Type B pancreatic cell (in vitro differentiated cells): ENCODE measurements at places on chromosomes 1 and 21.
A peak's percentile ranks its signal among the peaks of the same experiment; 100 is the strongest.

- no peak overlapping the region for H3K4me3 ChIP-seq
- H3K27me3 ChIP-seq, result no peaks in the 10 kb centered on the region
- no peaks in the 10 kb centered on the region for H3K4me1 ChIP-seq
- no peak for DNase-seq
- no peak overlapping the region for H3K27ac ChIP-seq
- no peaks in the 10 kb centered on the region for H3K36me3 ChIP-seq
These were observed 329.4 kb downstream of the AGBL4 start for GRCh38 chr1:49694251-49694827.

GRCh38 chr1:155504207-155504606 is 58.4 kb downstream of the ASH1L start:
- H3K27me3 ChIP-seq, result no peaks in the 10 kb centered on the region
- H3K27ac ChIP-seq, result no peak overlapping the region

- no peaks in the 10 kb centered on the region for H3K36me3 ChIP-seq
- no peak overlapping the region for H3K27ac ChIP-seq
- H3K4me3 ChIP-seq, result no peak overlapping the region
- peaks cover 11% of the 10 kb centered on the region for H3K4me1 ChIP-seq
These were observed 408.8 kb upstream of the DAB1 start for GRCh38 chr1:57832612-57833011.

GRCh38 chr21:27734146-27734545 is 767.3 kb upstream of the ADAMTS5 start:
- no peaks in the 10 kb centered on the region for H3K4me1 ChIP-seq
- H3K36me3 ChIP-seq, result no peaks in the 10 kb centered on the region
- H3K27ac ChIP-seq, result no peak overlapping the region
- no peak overlapping the region for H3K4me3 ChIP-seq

DNA sequence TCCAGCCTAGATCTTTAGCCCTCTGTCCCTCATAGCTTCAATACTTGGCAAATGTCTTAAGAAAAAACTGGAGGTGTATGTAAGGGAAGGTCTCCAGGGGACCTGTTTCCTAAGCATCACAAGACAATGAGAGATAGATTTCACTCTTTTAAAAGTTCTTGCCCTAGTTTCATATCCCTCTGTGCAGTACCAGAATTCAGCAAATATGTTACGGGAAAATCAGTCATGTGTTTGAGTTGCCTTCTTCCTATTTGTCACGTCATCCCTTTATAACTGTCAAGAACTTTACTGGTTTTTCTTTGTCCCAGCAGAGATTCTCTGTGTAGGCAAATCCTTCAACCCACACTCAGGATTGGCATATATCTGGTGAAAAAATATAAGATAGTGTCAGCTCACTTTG is 32.3 kb downstream of the DNASE2B start:
- H3K4me3 ChIP-seq, result no peak overlapping the region
- H3K36me3 ChIP-seq, result peaks cover 11% of the 10 kb centered on the region
- no peaks in the 10 kb centered on the region for H3K27me3 ChIP-seq
- H3K27ac ChIP-seq, result no peak overlapping the region
- DNase-seq, result no peak
- H3K4me1 ChIP-seq, result peaks cover 8% of the 10 kb centered on the region

DNA sequence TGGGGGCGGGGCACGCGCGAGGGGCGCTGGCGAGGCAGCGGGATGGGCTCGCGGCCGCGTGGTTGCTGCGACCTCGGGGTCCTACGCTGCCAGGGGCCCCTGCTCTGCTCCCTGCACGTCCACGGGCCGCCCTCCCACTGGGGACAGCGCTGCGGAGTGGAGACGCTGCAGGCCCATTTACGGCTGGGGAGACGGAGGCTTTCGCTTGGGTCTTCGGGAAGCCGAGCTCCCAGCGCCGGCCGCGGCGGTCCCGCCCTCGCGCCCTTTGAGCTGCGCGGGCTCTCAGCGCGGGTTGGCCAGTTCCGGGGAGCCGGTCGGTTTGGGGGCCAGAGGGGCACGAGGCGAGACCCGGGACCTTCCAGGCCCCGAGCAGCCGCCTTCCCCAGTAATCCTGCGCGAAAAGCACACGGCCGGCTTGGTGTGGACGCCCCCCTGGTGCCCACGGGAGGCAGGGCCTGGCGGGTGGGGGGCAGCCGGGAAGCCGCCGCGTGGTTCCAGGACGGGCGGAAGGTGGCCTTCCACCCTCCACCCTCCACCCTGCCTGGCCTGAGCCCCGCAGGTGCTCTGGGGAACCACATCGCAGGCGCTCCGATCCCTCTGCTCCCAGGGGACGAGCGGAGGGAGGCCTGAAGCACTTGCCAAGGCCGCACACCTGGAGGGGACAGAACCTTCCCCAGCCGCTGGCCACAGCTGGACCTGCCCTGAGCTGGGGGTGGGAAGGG is 570 bp upstream of the PEX10 start:
- no peak for DNase-seq
- no peak overlapping the region for H3K27ac ChIP-seq
- peaks cover 12% of the 10 kb centered on the region for H3K27me3 ChIP-seq
- H3K4me3 ChIP-seq, result peak overlapping the region; percentile 89
- H3K4me1 ChIP-seq, result peaks cover 8% of the 10 kb centered on the region

- DNase-seq, result no peak
- no peaks in the 10 kb centered on the region for H3K36me3 ChIP-seq
- H3K4me1 ChIP-seq, result no peaks in the 10 kb centered on the region
- H3K27ac ChIP-seq, result no peak overlapping the region
- no peaks in the 10 kb centered on the region for H3K27me3 ChIP-seq
These were observed 143.5 kb upstream of the GORAB start for GRCh38 chr1:170388489-170388888.

- H3K4me3 ChIP-seq, result no peak overlapping the region
- H3K4me1 ChIP-seq, result peaks cover 13% of the 10 kb centered on the region
- H3K27ac ChIP-seq, result no peak overlapping the region
- H3K36me3 ChIP-seq, result no peaks in the 10 kb centered on the region
- no peak for DNase-seq
- peaks cover 20% of the 10 kb centered on the region for H3K27me3 ChIP-seq
These were observed 3.0 kb upstream of the DPYD start for GRCh38 chr1:97923811-97924210.

- no peak for DNase-seq
- no peak overlapping the region for H3K4me3 ChIP-seq
- peaks cover 26% of the 10 kb centered on the region for H3K27me3 ChIP-seq
- H3K36me3 ChIP-seq, result no peaks in the 10 kb centered on the region
- H3K27ac ChIP-seq, result no peak overlapping the region
These were observed 31.5 kb upstream of the VASH2 start for GRCh38 chr1:212918824-212919223.

DNA sequence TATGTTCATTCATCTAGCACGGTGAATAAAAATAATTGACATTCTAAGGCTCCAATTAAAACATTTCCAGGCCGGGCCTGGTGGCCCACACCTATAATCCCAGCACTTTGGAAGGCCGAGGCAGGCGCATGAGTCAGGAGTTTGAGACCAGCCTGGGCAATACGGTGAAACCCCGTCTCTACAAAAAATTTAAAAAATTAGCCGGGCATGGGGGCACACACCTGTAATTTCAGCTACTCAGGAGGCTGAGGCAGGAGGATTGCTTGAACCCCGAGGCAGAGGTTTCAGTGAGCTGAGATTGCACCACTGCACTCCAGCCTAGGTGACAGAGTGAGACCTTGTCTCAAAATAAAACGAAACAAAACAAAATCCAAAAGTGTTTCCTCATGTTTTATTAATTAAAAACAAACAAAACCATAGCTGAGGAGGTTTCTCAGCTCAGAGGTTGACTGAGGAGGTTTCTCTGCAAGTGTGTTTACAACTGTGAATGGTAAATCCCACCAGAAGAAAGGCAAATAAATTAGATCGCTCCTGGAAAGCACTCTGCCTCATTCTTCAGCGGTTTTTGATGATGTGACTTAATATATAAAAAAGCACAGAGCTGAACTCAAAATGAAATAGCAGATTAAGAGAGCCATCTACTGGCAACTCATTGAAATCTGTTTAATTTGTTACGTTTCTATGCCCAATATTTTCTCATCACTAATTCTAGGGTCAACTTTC is 37.7 kb upstream of the ATG4C start:
- H3K27me3 ChIP-seq, result no peaks in the 10 kb centered on the region
- no peak for DNase-seq
- H3K36me3 ChIP-seq, result no peaks in the 10 kb centered on the region
- no peak overlapping the region for H3K4me3 ChIP-seq
- no peaks in the 10 kb centered on the region for H3K4me1 ChIP-seq
- no peak overlapping the region for H3K27ac ChIP-seq

DNA sequence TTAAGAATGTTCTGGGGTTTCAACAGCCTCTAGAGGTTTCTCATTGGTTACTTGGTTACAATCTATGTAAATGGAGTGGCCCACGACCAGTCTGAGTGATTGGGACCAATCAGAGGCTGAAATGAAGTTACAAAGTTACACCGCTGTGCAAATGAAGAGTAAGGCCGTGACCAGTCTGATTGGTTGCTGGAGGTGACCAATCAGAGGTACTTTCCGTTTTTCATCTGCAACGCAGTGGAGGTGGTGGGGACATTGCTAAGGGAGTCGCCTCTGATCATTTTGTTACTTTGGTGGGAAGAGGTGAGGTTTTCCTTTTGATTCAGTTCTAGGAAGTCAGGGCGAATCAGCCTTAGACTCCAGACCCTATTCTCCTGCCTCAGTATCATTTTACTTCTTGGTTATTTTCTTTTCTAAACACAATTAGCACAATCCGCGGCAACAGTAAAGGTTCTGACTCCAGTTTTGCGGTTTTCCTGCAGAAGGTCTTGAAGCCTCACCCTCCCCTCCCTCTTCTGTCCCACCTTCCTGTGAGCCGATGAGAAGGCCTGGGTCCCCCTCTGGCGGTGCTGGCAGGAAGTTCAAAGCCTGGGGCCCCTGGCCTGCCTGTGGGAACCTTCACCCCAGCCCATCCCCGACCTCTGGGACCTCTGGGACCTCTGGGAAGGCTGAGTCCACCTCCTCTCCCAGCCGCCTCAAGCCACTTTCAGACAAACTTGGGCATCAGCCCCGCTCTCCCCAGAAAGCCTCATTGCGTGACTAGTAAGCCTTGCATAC is 38.7 kb upstream of the TTC34 start:
- no peak overlapping the region for H3K4me3 ChIP-seq
- no peak overlapping the region for H3K27ac ChIP-seq
- no peak for DNase-seq
- no peaks in the 10 kb centered on the region for H3K27me3 ChIP-seq

GRCh38 chr1:227357171-227357926 is 39.1 kb upstream of the CDC42BPA start:
- no peaks in the 10 kb centered on the region for H3K36me3 ChIP-seq
- peaks cover 9% of the 10 kb centered on the region for H3K27me3 ChIP-seq
- H3K4me3 ChIP-seq, result no peak overlapping the region
- H3K4me1 ChIP-seq, result peaks cover 13% of the 10 kb centered on the region

DNA sequence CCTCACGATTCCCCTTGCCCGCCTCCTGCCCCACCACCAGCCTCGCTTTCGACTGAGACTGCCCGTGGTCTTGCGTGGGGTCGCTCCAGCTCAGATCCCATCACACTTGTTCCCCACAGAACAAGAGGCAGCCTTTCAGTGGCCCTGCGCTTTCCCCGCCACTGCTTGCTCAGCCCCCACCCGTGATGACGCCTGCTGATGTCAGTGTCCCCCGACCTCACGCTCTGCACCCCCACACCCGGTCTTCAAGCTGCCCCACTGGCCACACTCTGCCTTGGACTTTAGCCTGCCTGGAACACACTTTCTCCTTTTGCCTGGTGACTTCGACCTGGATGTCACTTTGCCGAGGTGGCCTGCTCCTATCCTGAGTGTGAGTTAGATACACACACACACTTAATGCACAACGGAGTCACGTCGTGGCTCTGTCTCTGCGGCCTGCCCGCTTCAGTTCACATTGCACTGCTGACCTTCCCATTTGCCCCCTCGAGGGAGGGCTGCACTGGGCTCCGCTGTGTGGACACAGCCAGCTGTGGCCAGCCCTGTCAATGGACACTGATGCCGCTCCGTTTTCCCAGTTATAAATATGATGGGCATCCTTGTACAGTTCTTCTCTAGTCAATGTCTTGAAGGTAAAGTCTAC is 13.0 kb downstream of the AGPAT3 start:
- H3K4me1 ChIP-seq, result peaks cover 12% of the 10 kb centered on the region
- no peak overlapping the region for H3K27ac ChIP-seq
- H3K4me3 ChIP-seq, result no peak overlapping the region
- no peaks in the 10 kb centered on the region for H3K27me3 ChIP-seq
- H3K36me3 ChIP-seq, result peaks cover 25% of the 10 kb centered on the region

DNA sequence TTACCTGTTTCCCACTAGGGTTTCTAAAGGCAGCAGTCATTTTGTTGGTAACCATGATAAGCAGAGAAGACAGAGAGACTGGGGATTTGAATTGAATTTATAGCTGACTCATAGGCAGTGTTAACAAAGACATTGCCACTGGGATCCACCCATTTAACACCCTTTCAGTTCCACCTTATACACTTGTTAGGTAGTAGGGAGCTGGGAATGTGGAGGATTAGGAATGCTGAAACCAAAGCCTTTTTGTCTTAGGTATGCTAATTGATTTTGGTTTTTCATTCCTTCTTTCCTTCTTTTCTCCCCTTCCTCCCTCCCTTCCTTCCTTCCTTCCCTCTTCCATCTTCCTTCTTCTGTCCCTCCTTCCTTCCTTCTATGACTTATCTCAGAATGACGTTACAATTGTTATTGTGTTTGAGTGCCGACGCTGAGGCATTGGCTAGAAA is 7.5 kb upstream of the EVI5 start:
- H3K4me3 ChIP-seq, result no peak overlapping the region
- H3K4me1 ChIP-seq, result peaks cover 4% of the 10 kb centered on the region
- DNase-seq, result no peak
- peaks cover 3% of the 10 kb centered on the region for H3K27me3 ChIP-seq
- no peak overlapping the region for H3K27ac ChIP-seq

GRCh38 chr1:61428146-61428545 is 296.8 kb downstream of the TM2D1 start:
- H3K4me3 ChIP-seq, result no peak overlapping the region
- peaks cover 49% of the 10 kb centered on the region for H3K4me1 ChIP-seq
- no peak overlapping the region for H3K27ac ChIP-seq
- DNase-seq, result no peak
- H3K36me3 ChIP-seq, result peaks cover 14% of the 10 kb centered on the region

DNA sequence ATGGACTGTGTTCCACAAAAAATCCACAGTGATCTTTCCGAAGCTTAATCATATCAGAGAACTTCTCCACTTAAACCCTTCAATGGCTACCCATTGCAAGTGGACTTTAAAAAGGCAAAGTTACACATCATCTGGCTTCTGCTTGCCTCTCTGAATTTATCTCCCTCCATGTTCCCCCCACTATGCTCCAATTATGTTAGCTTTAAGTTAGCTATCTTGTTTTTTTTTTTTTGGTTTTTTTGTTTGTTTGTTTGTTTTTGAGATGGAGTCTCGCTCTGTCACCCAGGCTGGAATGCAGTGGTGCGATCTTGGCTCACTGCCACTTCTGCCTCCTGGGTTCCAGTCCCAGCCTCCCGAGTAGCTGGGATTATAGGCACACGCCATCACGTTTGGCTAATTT is 166.4 kb upstream of the ADGRL2 start:
- no peak overlapping the region for H3K27ac ChIP-seq
- no peak overlapping the region for H3K4me3 ChIP-seq
- H3K36me3 ChIP-seq, result no peaks in the 10 kb centered on the region
- no peaks in the 10 kb centered on the region for H3K4me1 ChIP-seq

GRCh38 chr1:184158896-184159681 is 107.6 kb downstream of the TSEN15 start:
- no peaks in the 10 kb centered on the region for H3K27me3 ChIP-seq
- peaks cover 10% of the 10 kb centered on the region for H3K4me1 ChIP-seq
- no peak overlapping the region for H3K27ac ChIP-seq
- no peak for DNase-seq
- H3K4me3 ChIP-seq, result no peak overlapping the region

GRCh38 chr1:92329347-92330129 is 30.7 kb downstream of the RPAP2 start:
- peaks cover 64% of the 10 kb centered on the region for H3K36me3 ChIP-seq
- no peak overlapping the region for H3K27ac ChIP-seq
- no peak overlapping the region for H3K4me3 ChIP-seq
- H3K4me1 ChIP-seq, result no peaks in the 10 kb centered on the region

GRCh38 chr1:20612221-20612746 is 21.0 kb upstream of the PINK1 start:
- peaks cover 14% of the 10 kb centered on the region for H3K27me3 ChIP-seq
- peaks cover 19% of the 10 kb centered on the region for H3K4me1 ChIP-seq
- peak overlapping the region; percentile 73 for H3K27ac ChIP-seq
